HS-5 (cell line): ENCODE measurements at places on chromosomes 11 and 22.

DNA sequence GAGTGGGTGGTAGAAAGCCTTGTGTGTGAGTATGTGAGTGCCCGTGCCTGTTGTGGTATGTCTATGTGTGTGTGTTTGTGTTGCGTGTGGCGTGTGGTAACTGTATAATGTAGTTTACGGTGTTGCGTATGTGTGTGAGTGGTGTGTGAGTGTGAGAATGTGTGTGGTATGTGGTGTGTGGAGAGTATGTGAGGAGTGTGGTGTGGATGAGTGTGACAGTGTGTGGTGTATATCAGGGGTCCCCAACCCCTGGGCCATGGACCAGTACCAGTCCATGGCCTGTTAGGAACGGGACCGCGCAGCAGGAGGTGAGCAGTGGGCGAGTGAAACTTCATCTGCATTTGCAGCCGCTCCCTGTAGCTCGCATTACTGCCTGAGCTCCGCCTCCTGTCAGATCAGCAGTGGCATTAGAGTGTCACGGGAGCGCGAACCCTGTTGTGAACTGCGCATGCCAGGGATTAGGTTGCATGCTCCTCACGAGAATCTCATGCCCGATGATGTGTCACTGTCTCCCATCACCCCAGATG, 5.7 kb downstream of the UPK3A start:
- no peak for DNase-seq

- DNase-seq = no peak
These were observed 153.9 kb upstream of the LRRC4C start for GRCh38 chr11:41613326-41613725.

DNA sequence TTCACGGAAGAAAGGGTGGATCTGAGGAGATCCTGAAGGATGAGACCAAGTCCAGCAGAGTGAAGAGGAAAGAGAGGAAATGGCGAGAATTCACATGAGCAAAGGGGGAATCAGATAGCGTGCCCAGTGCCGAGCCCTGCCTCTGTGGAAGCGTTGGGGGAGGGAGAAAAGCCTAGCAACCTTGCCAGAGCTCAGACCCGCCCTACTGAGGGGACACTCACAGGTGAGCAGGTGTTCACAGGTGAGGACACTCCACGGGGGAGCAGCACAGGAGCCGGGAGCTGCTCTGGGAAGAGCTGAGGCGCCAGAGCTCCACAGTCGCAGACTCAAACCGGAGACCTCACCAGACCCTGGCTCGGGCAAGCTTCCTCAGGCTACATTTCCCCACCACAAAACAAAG, 56.2 kb downstream of the MICAL3 start:
- no peak for DNase-seq

- DNase-seq = no peak
These were observed 23.2 kb upstream of the YWHAH start for GRCh38 chr22:31921106-31921505.

GRCh38 chr11:93143800-93144199, 54.0 kb downstream of the SLC36A4 start:
- no peak for DNase-seq

GRCh38 chr11:107202241-107202640, 184.0 kb upstream of the GUCY1A2 start:
- DNase-seq = no peak

- DNase-seq = no peak
These were observed 1.4 kb downstream of the DTX4 start for GRCh38 chr11:59173080-59173963.

- no peak for DNase-seq
These were observed 55.5 kb downstream of the IGSF9B start for GRCh38 chr11:133901316-133901715.
